ENCODE measurements at places on chromosomes 4 and X.

DNA sequence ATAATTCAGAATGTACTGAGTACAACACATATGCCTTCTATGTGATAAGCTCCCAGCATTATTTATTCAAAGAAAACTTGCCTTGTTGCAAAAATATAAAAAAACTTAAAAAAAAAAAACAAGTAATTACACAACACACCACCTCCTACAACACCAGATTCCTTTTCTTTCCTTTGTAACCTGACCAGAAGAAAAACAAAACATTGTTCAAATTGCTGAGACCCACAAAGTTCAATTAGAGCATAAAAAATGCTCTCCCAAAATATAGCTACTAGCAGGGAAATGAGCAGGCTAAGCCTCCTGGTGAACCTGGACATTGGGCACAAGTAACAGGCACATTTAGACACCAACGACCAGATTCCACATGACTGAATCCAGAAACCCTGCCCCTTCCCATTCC is 38.3 kb downstream of the MECP2 start:
- no peak for DNase-seq

DNA sequence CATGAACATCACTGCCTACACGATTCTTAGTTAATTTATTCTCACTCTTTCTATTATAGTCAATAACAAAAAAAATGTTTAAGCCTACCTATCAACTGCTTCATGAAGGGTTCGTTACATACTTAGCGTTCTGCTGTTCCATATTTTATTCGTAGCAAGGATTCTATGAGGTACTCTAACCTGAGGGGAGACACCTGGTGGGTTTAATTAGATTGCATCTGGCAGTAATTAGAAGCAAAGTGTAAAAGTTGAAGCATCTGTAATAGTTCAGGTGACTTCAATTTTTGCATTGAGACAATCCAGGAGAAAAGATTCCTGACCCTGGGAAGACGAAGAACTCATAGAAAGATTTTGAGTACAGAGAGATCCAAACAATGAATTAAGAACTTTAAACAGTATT is 1655.8 kb upstream of the TENM3 start:
- DNase-seq, result no peak

DNA sequence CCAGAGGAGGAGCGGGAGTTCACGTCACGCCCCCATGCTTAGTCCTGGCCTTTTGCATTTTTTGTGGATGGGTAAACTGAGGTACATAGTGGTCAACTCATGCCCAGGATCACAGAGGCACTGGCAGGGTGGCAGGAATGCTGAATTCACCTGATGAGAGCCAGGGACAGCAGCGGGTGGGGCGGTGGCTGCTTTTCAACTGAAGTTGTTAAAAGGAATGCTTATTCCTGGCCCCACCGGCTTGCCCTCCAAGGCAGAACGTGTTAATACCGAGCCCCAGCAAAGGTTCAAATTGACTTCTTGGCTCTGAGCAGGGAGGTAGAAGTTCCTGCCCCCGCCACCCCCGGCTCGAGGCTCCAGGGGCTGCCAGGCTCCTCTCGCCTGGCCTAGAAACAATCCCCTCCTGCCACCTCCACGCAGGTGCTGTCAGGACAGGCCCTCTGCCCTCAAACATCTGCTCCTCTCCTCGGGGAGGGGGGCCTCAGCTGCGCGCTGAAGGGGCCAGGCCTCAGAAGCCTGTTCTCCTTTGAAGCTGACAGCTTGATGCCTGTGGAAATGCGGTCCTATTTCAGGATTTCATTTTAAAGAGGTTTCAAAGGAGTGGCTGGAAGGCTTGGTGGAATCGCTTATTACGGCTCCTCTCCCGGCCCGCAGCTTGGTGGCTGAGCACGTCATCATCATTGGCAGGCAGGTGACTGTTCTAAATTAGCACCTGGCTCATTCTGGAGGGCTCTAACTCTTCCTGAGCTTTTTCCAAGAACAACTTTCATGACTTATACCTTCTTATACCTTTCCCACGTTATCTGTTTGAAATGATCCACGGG is 93.0 kb downstream of the PHKA2 start:
- no peak for DNase-seq

GRCh38 chr4:15917297-15917696 is 21.2 kb downstream of the FGFBP1 start:
- DNase-seq, result no peak

DNA sequence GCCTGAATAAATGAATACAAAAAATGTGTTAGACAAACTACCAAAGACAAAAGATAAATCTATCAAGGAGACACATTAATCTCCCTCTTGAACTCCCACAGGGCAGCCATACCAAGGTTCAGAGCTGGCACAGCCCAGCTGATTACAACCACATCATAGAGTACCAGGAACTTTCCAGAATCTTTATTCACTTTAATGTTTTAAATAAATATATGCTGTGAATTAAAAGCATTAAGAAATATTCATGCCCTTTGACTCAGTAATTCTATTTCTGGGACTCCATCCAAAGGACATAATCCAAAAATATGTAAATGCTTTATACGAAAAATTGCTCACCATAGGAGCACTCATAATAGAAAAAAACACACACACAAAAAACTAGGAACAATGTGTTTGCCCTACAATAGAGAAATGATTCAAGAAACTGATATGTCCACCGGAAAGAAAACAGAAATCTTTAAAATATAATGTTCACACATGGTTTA is 126.0 kb downstream of the LDB2 start:
- no peak for DNase-seq

DNA sequence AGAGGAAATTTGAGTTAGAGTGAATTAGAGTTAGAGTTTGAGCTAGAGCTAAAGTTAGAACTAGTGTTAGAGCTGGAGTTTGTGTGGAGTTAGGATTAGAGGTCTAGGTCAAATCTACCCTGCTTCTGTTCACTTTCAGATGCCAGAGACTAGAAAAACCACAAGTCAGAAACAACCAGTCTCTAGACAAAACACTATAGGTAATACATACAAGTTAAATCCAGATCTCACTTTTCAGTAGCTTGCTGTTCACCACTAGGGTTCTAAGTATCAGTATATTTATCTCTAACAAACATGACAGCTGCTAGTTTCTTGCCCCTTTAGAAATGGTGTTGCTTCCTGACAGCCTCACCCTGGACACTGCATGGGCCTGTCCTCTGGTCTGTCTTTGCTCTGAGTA is 300.7 kb downstream of the ARAP2 start:
- no peak for DNase-seq

DNA sequence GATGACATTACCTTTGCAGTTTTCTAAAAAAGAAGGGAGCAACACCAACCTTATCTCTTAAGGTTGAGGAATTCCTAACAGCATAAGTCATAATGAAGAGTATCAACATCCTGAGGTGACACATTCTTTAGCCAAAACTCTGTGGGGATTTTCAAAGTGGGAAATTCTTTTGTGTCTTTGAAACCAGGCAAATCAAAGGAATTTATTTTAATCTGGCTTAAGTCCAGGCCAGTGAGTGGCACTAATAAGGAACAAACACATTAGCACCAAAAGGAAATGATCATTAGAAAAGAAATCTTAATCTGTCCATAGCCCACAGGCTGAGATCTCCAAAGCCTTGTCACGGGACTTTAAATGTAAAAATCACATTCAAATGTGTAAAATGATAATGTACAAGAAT is 110.1 kb downstream of the LARP7 start:
- DNase-seq, result no peak

- no peak for DNase-seq
Observed at GRCh38 chrX:135697601-135698000, 15.8 kb upstream of the CT45A1 start.

- DNase-seq, result no peak
Observed at GRCh38 chr4:9979101-9979701, 42.1 kb downstream of the SLC2A9 start.

GRCh38 chr4:58254291-58254690 is 1144.1 kb upstream of the IGFBP7 start:
- no peak for DNase-seq

GRCh38 chr4:65450899-65451298 is 219.4 kb downstream of the EPHA5 start:
- peak; percentile 4 for DNase-seq

DNA sequence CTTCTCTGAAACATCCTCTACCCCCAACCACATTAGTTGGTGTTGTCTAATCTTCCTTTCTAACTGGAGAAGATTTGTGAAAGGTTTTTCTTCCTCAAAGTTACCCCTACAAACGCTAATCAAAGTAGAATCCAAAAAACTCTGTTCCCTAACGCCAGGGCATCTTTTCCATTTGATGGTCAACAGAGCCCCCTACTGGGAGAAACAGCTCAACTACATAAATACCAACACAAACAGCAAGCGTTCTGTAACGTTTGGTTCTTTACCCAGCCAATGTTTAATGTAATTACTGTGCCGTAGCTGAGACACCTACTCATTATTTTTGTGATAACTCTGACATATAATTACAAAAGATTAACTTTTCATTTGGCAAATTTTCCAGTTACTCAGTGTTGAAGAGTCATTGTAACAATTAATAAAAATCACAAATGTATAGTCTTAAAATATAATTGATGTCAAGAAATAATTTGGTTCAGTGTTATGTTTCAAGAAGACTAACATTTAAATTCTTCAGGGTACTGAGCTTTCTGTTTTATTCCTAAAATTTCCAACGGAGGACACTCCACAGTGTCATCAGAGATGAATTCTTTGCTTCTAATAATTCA is 94.9 kb upstream of the TBC1D9 start:
- peak; percentile 46 for DNase-seq

- DNase-seq, result no peak
Observed at GRCh38 chr4:88933414-88934160, 123.4 kb downstream of the FAM13A start.

- no peak for DNase-seq
Observed at GRCh38 chr4:4247696-4248028, 361 bp downstream of the TMEM128 start.

- DNase-seq, result no peak
Observed at GRCh38 chrX:51281758-51282318, 50.8 kb upstream of the NUDT10 start.

- DNase-seq, result no peak
Observed at GRCh38 chr4:74999714-75000309, 66.9 kb downstream of the PARM1 start.

DNA sequence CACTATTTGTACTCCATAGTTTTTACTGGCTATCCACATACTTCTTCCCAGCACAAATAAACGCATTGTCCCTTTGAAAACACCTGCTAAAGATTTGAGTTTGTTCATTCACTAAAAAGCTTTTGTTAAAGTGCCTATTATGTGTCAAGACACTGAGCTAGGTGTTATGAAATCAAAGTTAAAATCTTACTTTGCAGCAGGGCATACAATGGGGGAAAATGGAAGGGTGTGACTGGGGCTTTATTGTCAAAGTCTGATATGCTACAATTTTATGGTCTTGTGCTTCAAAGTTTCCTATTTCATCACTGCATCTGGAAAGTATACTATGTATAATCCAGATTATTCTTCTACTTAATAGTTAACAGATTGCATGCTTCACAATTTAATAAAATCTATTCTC is 128.4 kb downstream of the PPP3CA start:
- DNase-seq, result no peak

DNA sequence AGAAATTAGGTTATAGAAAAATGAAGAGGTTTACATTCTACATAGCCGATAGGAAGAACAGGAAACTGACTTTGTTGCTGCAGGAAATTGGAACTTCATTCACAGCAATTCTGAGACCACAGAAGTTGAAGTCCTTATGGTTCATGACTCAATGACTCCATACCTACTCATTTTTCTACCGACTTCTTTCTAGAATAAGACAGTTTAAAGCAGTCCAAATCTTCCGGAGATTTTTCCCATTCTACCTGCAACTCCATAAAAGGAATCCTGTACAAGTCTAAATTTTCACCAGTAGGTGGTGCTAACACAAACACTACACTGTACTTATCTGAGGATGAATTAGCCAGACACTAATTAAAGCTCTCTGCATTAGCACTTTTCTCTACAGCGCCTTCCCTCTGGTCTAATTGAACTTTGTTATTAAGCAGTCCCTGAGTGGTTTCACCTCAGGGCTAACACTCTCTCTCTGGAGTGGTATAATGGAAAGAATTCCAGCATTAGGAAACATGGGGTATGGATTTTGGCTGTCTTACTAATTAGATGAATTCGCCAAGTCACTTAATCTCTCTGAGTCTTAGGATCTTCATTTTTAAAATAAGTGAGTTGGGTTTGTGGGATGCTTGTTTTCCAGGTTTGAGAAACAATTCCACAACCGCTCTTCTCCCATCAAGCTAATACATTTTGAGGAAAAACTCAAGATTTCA is 167.9 kb downstream of the SMIM20 start:
- DNase-seq, result peak; percentile 75

GRCh38 chr4:38509551-38509950 is 154.4 kb upstream of the KLF3 start:
- DNase-seq, result no peak

GRCh38 chr4:74486905-74487304 is 42.0 kb downstream of the AREG start:
- no peak for DNase-seq

Data from NCI-H2029 treated with DMSO at 0.1 percent for 48 hours (cell line).